ENCODE measurements at places on chromosomes 6 and 20.

GRCh38 chr6:116536216-116536621, 9.3 kb downstream of the TRAPPC3L start:
- no peak for DNase-seq

DNA sequence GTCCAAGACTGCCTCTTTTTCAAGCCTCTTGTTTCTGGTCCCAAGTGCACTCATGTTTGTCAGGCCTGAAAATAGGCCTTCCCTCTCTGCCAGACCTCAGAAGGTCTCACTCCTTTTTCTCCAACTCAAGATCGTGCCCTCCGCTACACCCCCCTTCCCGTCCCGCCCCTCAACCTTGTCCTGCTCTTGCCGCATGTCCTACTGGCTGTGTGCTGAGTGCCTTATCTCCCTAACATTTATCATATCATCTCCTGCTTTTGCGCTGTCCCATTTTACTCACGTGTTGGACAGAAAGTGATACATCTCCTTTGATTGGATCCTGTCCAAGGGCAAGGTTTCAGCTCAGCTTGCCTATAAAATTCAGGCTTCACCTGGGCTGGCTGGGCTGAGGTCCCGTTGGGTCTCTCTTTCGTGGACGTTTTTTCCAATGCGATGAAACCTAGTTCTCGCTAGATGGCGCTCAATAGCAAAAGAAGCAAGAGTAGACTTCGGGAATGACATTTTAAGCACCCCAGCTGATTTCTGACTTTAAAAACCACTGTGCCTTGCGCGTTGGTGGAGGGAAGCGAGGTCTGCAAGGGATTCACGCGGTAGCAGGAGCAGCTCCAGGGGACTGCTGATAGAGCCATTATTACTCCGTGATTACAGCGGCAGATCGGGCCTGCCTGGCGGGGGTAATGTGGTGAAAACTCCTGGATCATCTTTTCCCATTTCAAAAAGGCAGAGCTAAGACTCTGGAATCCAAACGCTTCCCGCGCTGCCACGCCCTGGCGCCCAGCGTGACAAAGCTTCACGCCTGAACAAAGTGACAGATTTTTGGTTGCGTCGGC, 137.6 kb downstream of the IMPG1 start:
- peak; percentile 52 for DNase-seq

DNA sequence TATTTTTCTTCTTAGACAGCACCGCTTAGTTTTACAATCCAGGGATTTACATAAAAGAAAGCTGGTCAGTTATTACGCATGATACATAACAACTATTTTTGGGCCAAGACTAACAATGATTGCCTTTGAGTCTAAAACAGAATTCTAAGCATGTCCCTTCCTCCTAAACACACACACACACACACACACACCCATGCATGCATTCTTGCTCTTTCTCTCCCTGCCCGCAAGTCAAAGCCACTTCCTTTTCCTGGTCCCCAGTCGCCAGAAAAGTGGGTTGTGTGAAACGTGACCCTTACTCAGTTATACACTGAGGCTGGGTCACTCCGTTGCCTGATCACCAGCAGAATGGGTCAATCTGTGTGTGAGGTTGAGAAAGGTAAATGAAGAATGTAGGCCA, 31.4 kb downstream of the FYN start:
- no peak for DNase-seq

DNA sequence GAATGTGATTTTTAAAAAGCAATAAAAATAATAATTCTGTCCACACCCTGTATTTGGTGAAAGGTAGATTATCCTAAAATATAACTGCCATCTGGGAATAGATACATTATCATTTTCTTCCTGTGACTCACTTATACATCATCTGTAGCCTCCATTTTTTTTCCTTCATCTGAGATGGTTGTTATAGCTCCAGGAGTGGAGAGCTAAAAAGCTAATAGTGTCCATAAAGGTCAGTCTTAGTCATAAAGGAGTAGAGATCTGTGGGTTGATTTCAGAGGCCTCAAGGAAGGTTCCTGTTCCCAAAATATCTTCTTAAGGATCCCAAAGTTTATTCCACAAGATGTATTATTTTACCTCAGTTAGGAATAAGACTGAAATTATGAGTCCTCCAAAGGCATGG, 41.1 kb downstream of the FBXO5 start:
- DNase-seq: no peak

DNA sequence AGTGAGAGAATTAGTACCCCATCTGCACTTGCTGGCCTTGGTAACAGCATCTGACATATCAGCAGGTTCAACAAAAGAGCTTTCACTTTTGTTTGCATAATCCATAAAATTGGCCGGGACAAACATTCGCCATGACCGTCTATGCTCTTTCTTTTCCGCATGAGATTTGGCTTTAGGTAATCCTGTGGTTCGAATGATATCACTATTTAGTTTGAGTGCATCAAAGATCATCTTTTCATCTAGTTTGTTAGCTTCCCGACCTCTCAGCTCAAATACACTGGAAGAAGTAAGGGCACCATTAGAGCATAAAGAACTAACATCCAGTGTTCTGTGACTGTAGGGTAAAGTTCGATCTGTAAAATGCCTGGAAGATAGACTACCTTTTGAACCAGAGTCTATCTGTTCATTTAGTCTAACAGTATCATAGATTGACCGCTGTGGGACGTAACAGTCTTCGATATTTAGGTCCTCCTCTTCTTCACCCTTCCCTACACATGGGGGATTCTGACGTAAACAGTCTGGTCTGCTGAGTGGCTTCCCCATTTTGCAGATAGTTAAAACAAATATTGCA, 101.6 kb downstream of the DST start:
- no peak for DNase-seq

Data from NCI-H2107 (cell line).